ENCODE measurements at places on chromosomes 5 and 9. TPM values are rescaled to one million over a fixed set of nuclear protein-coding genes. Genes with fewer than 3 reads are reported as not detected.

The ZDHHC11 gene
- total RNA-seq = 7.0 TPM

GRCh38 chr5:116529615-116530014, 45.0 kb downstream of the SEMA6A start:
- H3K4me3 ChIP-seq = no peak overlapping the region
- H3K36me3 ChIP-seq = no peaks in the 10 kb centered on the region
- peaks cover 13% of the 10 kb centered on the region for H3K4me1 ChIP-seq
- no peak overlapping the region for H3K27ac ChIP-seq
- no peak for DNase-seq

The AK3 gene
- 22.4 TPM for total RNA-seq

The PCDHA1 gene
- total RNA-seq = 0.09 TPM

- no peak for DNase-seq
- H3K4me1 ChIP-seq = no peaks in the 10 kb centered on the region
- H3K27ac ChIP-seq = no peak overlapping the region
- H3K36me3 ChIP-seq = no peaks in the 10 kb centered on the region
- no peak overlapping the region for H3K4me3 ChIP-seq
Measured at GRCh38 chr9:87786876-87787275, 61.0 kb downstream of the CTSL start.

DNA sequence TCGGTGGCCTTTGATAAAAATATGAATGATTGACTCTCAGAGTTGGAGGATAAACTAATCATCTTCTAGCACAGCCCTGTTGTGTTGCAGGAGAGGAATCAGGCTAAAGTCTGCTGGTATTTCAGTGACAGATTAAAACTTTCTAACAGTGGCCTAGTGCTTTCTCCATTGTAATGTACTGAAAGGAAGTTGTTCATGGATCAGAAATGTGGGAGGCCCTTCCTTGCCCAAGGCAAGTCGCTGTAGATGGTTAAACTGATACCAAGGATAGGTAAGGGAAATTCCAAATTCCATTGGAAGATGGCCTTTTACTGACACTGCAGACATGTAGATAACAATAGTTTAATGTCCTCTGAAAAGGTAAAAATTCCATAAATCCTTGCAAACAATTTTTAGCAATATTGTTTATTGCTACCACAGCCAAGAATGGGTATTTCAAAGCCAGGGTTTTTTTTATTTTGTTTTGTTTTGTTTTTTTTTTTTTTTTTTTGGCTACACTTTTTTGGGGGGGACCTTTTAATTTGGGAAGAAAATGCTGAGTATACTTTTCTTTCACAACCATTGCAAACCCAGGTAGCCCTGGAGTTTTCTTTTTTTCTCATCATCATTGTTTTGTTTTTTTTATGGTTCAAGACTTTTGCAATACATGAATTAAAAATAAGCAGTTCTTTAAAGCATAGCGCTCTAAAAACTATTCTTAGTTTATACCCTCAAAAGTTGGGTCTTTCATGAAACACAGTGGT, 35.5 kb downstream of the WDR36 start:
- H3K36me3 ChIP-seq = no peaks in the 10 kb centered on the region
- DNase-seq = no peak
- H3K4me3 ChIP-seq = no peak overlapping the region
- no peaks in the 10 kb centered on the region for H3K4me1 ChIP-seq

The ENG gene
- total RNA-seq = 15.1 TPM

GRCh38 chr9:104775574-104775936, 11.6 kb downstream of the NIPSNAP3B start:
- no peaks in the 10 kb centered on the region for H3K27me3 ChIP-seq
- no peaks in the 10 kb centered on the region for H3K4me1 ChIP-seq
- no peak overlapping the region for H3K4me3 ChIP-seq
- no peaks in the 10 kb centered on the region for H3K36me3 ChIP-seq

DNA sequence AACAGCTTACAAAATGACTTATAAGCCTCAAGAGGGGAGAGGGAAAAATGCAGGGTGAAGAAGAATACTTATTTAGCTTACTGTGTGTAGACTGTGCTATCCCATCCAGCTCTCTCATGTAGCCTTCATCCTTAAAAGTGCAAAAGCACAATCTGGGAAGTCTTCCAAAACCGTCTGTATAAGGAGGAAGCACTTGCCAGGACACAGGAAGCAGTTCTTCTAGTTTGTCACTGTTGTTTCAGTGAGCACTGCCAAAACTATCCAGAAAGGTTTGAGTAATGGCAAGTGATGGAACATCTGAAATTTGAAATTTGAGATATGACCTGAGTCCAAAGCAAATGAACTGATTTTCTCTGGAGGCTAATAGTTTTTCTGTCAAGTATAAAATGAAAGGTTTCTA, 140.8 kb upstream of the ISL1 start:
- no peak overlapping the region for H3K4me3 ChIP-seq
- H3K27me3 ChIP-seq = no peaks in the 10 kb centered on the region
- H3K36me3 ChIP-seq = no peaks in the 10 kb centered on the region
- H3K27ac ChIP-seq = no peak overlapping the region
- H3K4me1 ChIP-seq = no peaks in the 10 kb centered on the region

GRCh38 chr5:110008131-110008530, 318.4 kb downstream of the MAN2A1 start:
- H3K36me3 ChIP-seq = no peaks in the 10 kb centered on the region
- H3K27me3 ChIP-seq = no peaks in the 10 kb centered on the region
- H3K4me1 ChIP-seq = no peaks in the 10 kb centered on the region
- no peak for DNase-seq
- no peak overlapping the region for H3K4me3 ChIP-seq
- H3K27ac ChIP-seq = no peak overlapping the region

- H3K36me3 ChIP-seq = no peaks in the 10 kb centered on the region
- DNase-seq = no peak
- peak overlapping the region; percentile 15 for H3K27ac ChIP-seq
- H3K4me1 ChIP-seq = no peaks in the 10 kb centered on the region
- H3K27me3 ChIP-seq = no peaks in the 10 kb centered on the region
- no peak overlapping the region for H3K4me3 ChIP-seq
Measured at GRCh38 chr9:22158927-22159346, 149.8 kb upstream of the CDKN2B start.

The IL33 gene
- total RNA-seq = 2.6 TPM

The ITGA2 gene
- 1.5 TPM for total RNA-seq

The LCNL1 gene
- 0.17 TPM for total RNA-seq

The ALDOB gene
- total RNA-seq = 856 TPM

DNA sequence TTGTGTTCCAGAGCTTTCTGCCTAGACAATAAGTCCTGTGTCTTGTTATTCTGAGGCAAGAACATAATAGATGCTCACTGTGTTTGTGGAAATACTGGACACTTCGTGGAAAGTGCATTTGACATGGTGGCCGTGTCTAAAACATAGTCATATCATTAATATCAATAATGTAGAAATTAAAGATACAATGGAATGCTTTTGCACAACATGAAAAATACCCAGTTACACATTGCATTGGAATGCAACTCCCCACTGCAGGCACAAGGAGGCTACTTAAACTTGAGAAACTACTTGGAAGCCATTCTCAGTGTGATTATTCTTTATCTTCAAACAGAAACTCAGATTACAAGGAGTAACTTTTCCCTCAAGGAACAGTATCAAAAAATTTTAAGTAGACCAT, 145.3 kb upstream of the ZNF462 start:
- H3K27me3 ChIP-seq = no peaks in the 10 kb centered on the region
- H3K27ac ChIP-seq = no peak overlapping the region
- DNase-seq = no peak
- H3K4me1 ChIP-seq = no peaks in the 10 kb centered on the region

The ELOVL7 gene
- total RNA-seq = 11.1 TPM

DNA sequence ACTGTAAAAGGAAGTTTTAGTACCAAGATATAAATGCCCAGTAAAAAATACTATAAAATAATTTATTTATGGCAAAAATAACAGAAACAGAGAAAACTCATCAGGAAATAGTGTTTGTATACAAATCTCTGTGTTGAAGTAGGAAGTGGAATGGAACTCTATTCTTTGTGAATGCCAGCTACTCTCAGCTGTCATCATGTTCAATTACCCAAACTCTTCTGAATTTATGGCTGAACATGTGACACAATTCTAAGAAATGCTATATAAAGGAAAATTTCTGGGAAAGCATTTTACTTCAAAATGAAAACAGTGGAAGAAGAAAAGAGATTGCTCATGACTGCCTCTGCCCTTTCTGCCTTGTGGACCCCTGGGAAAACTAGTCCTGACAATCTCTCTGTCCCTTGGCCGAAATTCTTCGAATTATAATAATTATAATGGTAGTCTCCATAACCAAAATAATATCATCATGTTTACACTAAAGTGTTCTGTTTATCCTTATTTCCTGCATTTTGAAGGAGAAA, 522.3 kb upstream of the ST8SIA4 start:
- no peak overlapping the region for H3K27ac ChIP-seq
- no peaks in the 10 kb centered on the region for H3K4me1 ChIP-seq
- no peak for DNase-seq
- H3K4me3 ChIP-seq = no peak overlapping the region
- H3K27me3 ChIP-seq = no peaks in the 10 kb centered on the region

The TUSC1 gene
- total RNA-seq = 4.7 TPM

All from pancreas (tissue), 10 donors.